Fibroblast of villous mesenchyme (primary cell): ENCODE measurements at places on chromosomes 1 and 21. TPM values are rescaled to one million over a fixed set of nuclear protein-coding genes. Genes with fewer than 3 reads are reported as not detected.

- no peak for DNase-seq
Measured at GRCh38 chr1:52599236-52599635, 2.9 kb upstream of the GPX7 start.

DNA sequence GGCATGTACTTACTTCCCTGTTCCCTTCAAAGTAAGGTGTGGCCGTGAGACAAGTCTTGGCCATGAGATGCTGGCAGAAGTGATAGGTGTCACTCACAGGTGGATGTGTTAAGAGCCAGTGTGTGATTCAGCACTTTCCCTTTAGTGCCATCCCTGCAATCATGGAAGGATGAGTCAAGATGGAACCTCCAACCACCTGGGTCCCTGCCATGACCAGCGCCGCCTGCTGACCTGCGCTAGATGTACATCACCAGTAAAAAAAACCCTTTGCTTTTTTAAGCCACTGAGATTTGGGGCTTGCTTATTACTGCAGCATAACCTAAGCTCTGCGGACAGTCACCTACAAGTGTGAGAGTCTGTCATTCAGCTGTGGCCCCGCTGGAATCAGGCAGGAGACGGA, 71.7 kb downstream of the TOMM20 start:
- no peak for DNase-seq

- peak; percentile 92 for DNase-seq
Measured at GRCh38 chr1:158999316-159000069, 10.2 kb upstream of the IFI16 start.

DNA sequence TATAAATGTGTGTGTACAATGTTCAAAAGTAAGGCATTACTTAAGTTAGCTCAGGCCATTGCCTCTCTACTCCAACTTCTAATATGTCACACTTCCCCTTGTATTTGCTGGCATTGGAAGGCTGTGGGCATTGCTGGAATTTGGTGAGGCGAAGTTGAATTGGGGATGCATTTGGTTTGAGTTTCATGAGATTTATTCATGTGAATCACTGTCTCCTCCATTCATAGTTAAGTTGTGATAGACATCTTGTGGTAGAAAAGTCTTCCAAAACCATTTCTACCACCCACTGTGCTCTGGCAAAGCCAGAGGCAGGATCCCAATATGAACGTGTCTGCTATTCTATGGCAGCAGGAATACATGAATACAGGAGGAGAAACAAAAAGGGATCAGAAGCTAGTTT, 397.8 kb upstream of the USP24 start:
- no peak for DNase-seq

ERVH48-1 gene
- under 0.01 TPM in 1 of 2 replicates, not detected in the other for total RNA-seq

TEDDM1 gene
- not detected in 2 replicates for total RNA-seq
